ENCODE measurements at places on chromosomes 13 and 19.

- no peak for DNase-seq
Observed at GRCh38 chr13:95956589-95957148, 96.5 kb downstream of the UGGT2 start.

DNA sequence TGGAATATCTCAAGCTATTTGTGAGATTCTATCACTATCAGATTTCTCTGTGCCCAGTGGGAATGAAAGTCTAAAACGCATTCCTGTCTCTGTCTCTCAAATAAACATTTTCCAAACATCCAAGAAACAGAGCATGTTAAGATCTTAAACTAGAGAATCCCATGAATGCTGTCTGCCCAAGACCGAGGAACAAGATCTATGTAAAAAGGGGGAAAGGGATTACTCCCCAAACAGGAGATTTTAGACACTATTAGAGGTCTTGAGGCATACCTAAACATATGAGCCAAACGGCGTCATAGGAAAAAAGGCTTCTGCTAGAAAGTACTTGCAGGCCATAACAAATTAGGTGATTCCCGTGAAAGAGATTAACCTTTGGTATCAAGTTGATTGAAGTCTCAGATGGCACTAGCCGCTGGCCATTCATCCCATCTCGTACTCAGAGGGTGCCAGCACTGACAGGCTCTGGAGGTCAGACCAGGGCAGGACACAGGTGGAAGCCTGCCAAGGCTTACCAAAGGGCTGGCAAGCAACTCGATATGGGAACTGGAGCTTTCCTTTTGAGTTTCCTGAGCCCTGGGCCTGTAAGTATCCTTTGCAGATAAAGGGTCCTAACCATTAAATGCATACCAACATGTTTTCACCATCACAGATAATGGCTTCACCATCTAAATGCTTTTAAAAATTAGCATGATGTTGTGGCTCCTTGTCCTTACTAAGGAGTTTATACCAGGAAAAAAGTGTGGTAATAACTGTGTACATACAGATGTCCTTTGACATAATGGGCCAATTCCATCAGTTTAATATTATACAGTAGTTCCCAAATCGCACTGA lies 225.2 kb downstream of the FOXO1 start:
- no peak for DNase-seq

- DNase-seq, result no peak
Observed at GRCh38 chr13:107258599-107259187, 690.8 kb upstream of the ARGLU1 start.

GRCh38 chr13:112907871-112908331 lies 61.1 kb upstream of the MCF2L start:
- no peak for DNase-seq

- DNase-seq, result no peak
Observed at GRCh38 chr19:18437491-18438330, at the start of gene ISYNA1. ISYNA1 (minus strand) TSS chr19:18438133; CDS start chr19:18437979, 154 bp downstream.

DNA sequence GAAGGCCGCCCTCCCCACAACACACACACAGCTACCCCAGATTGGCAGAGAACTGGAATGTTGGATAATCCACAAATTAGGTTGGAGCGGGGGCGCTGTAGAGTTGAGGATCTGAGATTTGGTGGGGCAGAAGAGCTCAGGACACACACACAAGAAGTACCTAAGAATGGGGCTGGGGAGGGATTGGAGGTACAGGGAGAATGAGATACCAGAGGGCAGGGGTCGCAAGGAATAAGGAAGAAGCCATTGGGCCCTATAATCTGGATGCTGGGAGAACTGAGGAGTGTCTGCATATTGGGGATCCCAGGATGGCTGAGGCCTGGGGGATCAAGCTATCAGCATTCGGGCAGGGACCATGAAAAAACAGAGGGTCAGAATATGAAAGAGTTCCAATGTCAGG lies 11.5 kb downstream of the SYT3 start:
- no peak for DNase-seq

DNA sequence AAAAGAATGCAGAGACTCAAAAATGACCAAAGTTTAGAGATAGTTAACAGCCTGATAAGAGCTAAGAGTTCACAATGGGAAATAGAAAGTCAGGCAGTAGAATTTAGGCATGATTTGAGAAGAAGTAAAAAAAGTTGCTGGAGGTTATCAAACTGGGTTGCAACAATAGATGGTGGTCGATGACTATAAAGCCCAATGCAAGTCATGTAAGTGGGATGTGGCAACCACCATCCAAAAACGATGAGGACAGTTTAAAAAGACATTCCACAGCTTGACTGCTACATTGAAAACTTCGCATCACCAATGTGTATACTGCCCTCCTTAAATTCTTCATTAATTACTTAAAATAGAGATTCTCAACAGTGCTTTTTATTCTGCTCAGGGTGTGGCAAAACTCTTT lies 19.7 kb downstream of the ELF1 start:
- no peak for DNase-seq

- DNase-seq, result no peak
Observed at GRCh38 chr13:97436845-97437244, 2.9 kb downstream of the RAP2A start.

GRCh38 chr13:48843630-48844380 lies 131.9 kb upstream of the FNDC3A start:
- DNase-seq, result no peak

DNA sequence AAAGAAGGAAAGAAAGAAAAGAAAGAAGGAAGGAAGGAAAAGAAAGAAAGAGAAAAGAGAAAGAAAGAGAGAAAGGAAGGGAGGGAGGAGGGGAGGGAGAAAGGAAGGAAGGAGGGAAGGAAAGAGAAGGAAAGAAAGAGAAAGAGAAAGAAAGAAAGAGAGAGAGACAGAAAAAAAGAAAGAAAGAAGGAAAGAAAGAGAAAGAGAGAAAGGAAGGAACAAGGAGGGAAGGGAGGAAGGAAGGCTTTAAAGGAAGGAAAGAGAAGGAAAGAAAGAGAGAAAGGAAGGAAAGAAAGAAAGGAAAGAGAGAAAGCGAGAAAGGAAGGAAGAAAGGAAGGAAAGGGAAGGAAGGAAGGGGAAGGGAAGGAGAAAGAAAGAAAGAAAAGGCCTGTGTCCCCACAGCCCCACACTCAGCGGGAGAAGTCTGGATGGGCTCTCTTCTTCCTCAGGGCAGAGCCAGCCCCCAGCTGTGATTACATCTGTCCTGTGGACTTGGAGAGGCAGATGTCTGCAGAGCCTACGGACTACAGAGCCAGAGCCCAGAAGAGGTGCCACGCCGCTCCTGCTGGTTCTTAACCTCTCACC lies 9.6 kb downstream of the PTPRH start:
- no peak for DNase-seq

DNA sequence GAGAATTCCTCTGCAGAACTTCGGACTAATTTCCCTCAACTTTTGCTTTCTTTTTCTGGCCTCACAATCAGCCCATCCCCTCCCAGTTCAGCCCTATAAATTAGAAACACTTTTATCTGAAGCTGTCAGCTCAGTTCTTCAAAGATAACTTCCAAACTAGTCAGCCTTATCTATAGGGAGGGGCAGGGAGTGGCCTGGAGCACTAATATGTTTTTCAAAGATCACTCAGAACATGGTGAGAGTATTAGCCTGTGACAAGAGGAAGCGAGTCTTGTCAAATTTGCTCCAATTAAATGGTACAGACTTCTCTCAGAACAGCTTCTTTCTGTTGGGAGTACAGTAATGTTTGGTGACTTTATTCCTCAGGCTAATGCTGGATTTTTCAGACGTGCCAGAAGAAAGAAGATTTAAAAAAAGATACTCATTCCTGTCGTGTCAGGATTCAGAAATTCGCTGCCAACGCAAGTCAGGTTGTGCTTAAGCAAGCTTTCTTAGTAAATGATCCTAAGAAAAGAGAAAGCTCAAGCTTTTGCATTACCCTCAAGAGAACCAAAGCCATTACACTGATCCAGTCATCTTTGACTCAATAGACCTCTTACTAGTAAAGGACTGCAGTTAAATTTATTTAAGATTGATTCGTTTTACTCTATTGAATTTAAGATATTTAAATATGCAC lies 1033.6 kb downstream of the SLITRK5 start:
- DNase-seq, result no peak

DNA sequence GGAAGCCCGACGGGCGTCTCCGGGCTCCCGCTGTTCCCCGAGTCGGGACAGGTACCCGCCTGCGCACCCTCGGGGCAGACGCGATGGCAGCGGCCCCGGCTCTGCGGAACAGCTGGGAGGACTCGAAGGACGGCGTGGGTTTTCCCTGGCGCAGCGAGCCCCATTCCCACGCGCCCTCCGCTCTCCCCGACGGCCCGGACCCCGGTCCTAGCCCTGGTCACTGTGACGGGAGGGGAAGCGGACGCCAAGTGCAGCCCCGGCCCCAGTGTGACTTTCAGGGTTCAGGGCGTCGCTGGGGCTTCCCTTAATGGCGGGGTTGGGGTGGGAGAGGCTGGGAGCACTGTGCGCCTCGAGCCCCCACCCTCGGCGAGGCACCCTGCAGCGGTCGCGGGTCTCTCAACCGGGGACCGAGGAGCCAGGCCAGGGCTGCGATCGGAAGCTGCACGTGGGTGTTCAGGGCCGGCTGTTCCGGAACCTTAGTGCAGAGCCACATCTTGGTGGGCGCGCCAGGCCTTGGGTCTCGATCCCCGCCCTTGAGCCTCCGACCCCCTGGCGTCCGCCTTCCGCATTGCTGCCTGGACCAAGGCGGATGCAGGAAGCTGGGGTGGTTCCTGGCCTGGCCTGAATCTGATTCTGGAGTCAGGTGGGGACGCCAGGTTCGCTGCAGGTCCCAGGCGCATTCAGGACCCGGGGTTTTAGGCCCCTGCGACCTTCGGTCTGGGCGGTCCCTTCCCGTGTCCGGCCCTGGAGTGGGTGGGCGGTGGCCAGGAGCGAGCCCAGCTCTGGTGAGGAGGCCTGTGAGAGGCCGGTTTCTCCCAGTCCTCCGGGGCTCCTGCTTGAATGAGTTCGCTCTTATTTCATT lies 3.5 kb downstream of the LGALS7B start:
- no peak for DNase-seq

- no peak for DNase-seq
Observed at GRCh38 chr13:44305286-44305685, 68.3 kb upstream of the SERP2 start.

GRCh38 chr13:98942485-98942884 lies 35.4 kb downstream of the DOCK9 start:
- no peak for DNase-seq

DNA sequence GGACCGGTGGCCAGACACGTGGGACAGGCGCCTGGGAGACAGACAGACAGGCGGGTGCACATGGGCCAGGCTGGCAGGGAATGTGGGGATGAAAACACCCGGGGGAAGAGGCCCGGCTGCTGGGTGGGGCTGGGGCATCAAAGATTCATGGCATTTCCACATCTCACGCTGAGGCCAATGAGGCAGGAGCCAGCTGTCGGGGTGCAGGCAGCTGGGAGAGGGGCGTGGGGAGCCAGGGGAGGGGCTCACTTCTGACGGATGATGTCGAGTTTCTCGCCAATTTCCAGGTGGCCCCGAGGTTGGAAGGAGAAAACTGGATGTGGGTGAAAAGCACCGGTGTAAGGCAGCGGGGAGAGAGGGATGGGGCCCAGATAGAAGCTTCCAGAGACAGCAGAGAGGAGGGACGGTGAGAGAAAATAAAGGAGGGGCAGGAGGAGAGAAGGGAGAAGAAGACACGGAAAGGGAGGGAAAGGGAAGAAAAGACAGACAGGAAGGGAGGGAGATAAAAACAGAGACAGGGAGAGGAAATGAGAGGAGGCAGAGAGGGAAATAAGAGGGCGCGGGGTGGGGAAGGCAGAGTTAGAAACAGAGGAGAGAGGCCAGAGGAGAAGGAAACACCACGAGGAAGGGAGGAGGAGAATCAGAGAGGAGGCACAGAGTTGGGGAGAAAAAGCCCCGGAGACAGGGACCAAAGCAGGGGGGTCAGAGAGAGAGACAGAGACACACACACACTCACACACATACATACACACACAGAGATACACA lies 8.0 kb upstream of the CCER2 start:
- no peak for DNase-seq

GRCh38 chr13:21717817-21718216 lies 46.9 kb downstream of the FGF9 start:
- no peak for DNase-seq

GRCh38 chr19:1618157-1619093 lies 13.2 kb upstream of the UQCR11 start:
- no peak for DNase-seq

DNA sequence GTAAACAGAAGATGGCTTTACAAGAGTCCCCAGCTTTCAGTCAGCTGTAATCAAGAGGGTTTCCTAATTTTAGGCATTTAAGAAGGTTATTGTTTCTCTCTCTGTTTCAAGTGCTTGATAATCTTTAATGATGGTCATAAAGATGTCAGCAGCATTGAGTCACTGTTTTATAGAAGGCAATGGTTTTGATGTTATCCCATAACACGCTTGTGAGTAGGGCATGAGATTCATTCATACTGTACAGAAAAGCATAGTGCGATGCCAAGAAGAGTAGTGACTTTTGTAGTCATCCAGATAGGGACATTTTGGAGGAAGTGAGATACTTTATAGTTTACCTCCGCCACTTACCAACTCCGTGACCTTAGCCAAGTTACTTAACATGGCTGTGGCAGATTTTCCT lies 364.2 kb upstream of the SLC10A2 start:
- DNase-seq, result no peak

DNA sequence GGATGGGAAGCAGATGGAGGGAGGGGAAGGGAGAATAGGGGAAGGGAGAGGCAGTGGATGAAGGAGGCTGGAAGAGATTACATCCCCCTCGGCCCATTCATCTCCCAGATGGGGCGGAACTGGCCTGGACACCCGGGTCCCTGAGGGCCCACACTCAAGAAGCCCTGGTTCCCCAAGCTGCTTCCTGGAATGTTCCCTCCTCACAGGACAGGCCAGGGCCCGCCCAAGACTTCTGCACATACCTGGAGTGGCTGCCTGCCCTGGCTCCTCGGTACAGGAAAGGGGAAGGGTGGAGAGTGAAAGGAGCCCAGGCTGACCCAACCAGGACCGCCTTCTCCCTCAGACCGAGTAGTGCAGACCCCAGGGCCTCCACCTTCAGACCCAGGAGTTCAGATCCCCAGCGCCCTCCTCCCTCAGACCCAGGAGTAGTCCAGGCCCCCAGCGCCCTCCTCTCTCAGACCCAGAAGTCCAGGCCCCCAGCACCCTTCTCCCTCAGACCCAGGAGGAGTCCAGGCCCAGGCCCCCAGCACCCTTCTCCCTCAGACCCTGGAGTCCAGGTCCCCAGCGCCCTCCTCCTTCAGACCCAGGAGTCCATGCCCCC lies 489 bp downstream of the NTF4 start:
- DNase-seq, result no peak

All from GM04503 (cell line).